ENCODE measurements at places on chromosomes 6 and 20.

DNA sequence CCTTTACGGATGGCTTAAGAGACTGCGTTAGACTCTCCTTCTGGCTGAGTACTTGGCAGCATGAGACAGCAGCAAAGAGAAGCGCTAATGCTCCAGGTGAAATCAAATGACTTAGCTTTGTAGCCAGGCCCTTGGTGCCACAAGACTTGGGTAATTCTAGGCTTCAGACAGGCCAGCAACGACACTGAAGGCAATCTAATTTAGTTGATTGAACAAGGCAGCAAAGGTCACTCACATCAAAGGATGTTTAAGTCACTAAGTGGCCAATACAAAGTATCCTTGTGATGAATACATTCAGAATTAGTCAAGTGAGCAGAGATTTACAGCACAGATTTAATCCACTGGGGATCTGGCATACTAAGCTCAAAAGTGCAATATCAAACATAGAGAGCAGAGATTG is 113.2 kb downstream of the FAM83B start:
- no peak for DNase-seq

- no peak for DNase-seq
Observed at GRCh38 chr20:44829688-44830087, 19.3 kb upstream of the RIMS4 start.

DNA sequence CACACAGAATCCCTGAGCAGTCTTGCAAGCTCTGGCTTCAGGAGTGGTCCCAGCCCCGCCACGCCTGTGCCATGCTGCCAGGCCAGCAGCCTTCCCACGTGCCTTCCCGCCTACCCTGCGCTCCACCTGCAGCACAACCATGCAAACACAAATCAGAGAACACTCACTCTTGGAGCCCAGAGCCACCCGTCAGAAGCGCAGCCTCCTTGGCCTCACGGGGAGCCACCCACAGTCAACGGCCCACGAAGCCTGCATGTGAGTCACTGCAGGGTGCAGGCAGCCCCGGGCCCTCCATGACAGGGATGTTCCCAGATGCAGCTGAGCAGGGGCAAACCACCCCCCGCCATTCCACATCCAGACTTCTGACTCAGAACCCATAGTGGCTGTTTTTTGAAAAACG is 217.0 kb downstream of the DLL1 start:
- DNase-seq, result no peak

- no peak for DNase-seq
Observed at GRCh38 chr6:23036406-23036983, 467.1 kb downstream of the HDGFL1 start.

GRCh38 chr20:40962733-40963504 is 65.7 kb upstream of the TOP1 start:
- peak; percentile 67 for DNase-seq

GRCh38 chr6:126156973-126157372 is 170.6 kb downstream of the TRMT11 start:
- no peak for DNase-seq

DNA sequence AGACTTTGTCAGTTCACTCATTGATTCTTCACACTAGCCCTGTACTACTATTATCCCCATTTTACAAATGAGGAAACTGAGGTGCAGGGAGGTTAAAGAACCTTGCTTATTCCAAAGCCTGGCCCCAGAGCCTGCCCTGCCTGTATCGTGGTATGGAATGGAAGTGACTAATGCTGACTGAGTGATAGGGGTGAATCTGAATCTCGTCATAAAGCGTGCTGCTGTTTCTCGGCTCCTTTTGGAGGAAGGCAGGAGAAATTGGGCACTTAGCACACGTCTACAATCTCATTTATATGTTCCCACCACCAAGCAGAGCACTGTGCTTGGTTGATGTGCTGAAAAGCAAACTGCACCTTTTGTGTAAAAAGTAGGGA is 17.1 kb downstream of the GFRA4 start:
- no peak for DNase-seq

DNA sequence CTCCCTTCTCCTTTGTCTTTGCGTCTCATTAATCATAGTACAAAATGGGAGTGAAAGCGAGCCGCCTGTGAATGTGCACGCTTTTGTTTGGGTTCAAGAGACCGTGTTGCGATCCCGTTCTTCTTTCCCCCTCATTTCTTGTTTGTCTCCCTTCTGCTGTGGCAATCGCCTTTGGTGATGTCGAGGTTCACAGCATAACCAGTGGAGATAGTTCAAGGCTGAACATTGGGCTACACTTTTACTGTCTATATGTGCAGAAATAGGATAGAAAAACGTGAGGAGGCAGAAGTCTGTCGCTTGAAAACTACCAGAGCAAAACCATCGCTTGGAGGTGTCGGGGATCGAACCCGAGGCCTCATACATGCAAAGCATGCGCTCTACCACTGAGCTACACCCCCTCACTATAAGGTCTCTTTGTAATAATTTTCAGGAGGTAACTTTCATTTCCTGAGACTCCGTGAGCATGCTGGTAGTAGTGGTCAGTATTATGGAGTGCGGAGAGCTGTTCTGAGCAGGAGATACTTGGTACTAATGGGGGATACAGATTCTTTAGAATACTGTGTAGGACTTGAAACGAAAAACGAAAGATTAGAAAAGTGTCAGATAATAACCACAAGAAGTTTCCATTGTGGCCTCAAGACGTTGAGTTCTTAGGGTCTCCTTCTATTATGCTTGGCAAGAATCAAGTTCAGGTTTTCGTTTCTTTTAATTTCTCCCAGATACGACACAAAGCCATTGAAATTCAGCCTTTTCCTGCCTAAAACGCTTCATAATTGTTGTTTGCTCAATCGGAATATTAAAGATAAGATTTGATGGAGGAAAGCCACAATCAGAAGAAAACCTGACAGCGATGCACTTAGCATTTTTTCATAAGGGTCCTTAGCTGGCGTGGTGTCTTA is 106.6 kb downstream of the TRIM27 start:
- no peak for DNase-seq

- DNase-seq, result no peak
Observed at GRCh38 chr20:23303325-23304102, 47.1 kb upstream of the NXT1 start.

- DNase-seq, result no peak
Observed at GRCh38 chr20:62234339-62234738, 4.0 kb upstream of the OSBPL2 start.

DNA sequence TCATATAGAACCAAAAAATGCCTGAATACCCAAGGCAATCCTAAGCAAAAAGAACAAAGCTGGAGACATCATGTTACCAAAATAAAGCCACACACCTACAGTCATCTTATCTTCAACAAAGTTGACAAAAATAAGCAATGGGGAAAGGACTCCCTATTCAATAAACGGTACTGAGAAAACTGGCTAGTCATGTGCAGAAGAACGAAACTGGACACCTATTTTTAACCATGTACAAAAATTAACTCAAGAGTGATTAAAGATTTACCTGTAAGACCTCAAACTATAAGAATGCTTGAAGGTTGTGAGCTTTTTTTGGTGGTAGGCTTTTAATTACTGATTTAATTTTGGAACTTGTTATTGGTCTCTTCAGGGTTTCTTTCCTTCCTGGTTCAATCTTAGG is 236.0 kb upstream of the DEFB112 start:
- no peak for DNase-seq

DNA sequence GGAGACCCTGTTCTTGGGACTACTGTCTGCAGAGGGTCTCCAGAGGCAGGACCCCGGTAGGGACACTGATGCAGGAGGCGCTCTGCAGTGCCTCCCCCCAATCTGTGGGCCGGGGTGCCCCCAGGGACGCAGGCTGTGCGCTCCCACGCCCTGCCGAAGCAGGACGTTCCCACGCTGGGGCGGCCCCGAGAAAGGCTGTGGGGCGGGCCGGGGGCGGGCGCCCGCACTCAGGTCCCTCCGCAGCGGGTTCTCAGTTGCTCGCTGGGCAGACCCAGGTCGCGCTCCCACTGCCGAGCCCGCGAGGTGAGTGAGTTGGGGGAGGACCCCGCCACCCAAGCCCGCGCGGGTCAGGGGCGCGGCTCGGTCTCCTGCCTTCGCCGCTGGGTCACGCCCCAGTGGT is at the start of gene COX4I2:
TSS of gene COX4I2 (plus strand) at position 253 of the 400 bp plus-strand sequence. CDS start 1,106 bp downstream, outside the sequence.
- no peak for DNase-seq

- no peak for DNase-seq
Observed at GRCh38 chr6:130853555-130854183, 26.5 kb downstream of the SMLR1 start.

DNA sequence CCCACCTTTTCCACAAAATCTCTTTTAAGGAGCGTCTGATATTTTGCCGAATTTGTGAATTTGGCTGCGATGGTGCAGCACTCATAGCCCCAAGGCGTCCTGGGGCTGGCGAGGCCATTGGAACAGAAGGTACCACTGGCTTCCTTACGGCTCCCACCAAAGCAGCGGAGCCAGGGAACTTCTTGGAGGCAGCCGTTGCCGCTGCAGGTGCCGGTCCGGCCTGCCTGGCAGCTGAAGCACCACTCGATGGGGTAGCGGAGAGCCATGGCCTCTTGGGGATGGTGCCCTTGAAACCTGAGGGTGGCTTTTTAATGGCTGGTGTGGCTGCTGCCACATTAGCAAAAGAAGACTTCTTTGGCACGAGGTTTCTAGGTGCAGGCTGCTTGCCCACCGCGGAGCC is 29.8 kb downstream of the DIDO1 start:
- no peak for DNase-seq

- no peak for DNase-seq
Observed at GRCh38 chr6:159701413-159701999, 8.5 kb upstream of the SOD2 start.

- DNase-seq, result no peak
Observed at GRCh38 chr20:59566631-59567524, 37.5 kb upstream of the PHACTR3 start.

GRCh38 chr6:3108746-3109414 is 9.6 kb upstream of the BPHL start:
- no peak for DNase-seq

DNA sequence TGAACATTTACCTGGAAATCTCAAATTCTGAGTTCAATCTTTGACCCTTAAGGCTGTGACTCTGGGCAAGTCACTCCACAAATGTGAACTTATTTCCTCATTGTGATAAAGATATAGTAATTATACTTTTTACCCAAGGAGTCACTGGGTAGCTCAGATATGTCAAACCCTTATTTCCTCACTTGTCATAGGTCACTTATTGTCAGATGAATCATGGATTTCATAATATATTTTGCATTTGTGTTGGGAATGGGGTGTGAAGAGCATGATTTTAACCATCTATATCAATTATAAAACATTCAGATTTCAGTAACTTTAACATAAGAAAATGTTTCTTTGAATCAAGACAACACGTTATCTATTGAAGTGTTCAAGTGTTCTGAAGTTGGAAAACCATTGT is 3.7 kb upstream of the CARMIL1 start:
- DNase-seq, result no peak

DNA sequence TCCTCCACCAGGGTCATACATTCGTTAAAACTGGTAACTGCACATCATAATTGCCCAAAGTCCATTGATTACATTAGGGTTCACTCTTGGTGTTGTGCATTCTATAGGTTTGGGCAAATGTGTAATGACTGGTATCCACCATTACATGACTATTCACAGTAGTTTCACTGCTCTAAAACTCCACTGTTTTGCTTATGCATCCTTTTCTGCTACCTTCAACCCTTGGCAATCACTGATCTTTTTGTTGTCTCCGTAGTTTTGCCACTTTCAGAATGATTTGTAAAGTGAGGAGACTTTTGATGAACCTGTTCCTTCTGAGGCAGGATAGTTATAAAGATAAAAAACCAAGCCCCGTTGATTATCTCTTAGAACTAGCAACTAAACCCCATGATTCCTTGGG is 187.3 kb upstream of the MCHR2 start:
- DNase-seq, result no peak

DNA sequence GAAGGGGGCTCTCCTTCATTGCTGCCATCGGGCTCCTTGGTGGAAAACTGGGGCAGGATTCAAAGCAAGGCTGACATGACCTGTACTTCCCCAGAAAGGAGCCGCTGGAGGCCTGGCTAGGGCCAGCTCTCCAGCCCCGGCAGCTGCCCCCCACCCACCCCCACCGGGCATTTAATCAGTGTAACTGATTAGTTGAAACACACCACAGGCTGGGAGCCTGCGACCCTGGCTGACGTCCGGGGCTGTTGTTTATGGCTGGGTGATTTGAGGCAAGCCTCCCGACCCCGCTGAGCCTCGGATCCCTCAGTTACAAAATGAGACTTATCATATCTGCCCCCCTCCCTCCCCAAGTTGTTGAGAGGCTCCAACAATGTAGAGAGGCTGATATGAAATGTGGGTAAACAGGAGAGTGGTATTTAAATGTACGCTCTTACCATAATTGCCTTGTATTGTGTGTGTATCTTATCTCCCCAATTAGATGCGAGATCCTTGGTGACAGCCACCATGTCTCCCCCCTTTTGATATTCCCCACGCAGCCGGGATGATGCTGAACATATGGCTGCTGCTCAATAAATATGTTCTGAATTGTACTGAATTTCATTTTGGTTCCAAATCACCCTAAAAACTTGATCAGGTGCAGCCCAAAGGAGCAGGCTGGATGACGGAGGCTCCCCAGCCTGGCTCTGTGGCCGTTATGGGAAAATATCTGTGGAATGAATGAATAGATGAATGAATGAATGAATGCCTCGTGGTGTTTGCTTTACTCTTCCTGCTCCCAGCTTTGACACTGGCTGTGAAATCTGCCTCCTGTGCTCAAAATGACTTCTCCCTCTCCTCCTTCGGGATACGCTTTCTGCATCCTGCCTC is 31.8 kb upstream of the APCDD1L start:
- no peak for DNase-seq

- no peak for DNase-seq
Observed at GRCh38 chr20:37673444-37673843, 20.4 kb upstream of the CTNNBL1 start.

DNA sequence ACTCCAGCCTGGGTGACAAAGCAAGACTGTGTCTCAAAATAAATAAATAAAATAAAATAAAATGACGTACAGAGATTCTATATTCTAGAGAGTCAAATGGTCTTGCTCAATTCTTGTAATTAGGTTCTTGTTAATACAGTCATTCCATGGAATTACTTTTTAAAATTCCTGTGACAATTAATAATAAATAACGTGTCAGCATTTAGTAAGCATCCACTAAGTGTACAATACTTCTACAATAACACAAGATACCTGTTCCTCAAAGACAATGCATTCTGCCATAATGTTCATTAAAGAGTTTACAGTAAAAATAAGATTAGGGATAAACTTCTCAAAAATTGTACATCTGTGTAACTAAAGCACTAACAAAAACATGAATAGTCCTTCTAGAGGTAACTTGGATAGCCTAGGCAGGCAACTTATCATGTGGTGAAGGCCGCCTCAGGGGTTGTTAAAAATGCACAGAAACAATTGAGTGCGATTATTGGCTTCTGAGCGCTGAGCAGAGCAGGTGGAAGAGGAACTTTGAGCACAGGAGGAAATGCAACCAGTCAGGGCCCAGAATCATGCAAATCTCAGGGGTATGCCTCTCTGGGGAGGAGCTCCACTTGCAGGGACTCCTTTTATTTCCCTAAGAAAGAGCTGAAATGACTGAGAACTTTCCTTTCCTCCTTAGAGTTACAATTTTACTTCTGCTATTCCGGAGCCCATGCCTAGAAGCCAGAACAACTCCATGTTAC is 37.1 kb downstream of the QRSL1 start:
- no peak for DNase-seq

GRCh38 chr6:136226674-136227377 is 23.3 kb downstream of the MTFR2 start:
- DNase-seq, result peak; percentile 19

All from muscle of arm (tissue), 14 donors.